GM12891 (cell line): ENCODE measurements at places on chromosomes 4 and X.

DNA sequence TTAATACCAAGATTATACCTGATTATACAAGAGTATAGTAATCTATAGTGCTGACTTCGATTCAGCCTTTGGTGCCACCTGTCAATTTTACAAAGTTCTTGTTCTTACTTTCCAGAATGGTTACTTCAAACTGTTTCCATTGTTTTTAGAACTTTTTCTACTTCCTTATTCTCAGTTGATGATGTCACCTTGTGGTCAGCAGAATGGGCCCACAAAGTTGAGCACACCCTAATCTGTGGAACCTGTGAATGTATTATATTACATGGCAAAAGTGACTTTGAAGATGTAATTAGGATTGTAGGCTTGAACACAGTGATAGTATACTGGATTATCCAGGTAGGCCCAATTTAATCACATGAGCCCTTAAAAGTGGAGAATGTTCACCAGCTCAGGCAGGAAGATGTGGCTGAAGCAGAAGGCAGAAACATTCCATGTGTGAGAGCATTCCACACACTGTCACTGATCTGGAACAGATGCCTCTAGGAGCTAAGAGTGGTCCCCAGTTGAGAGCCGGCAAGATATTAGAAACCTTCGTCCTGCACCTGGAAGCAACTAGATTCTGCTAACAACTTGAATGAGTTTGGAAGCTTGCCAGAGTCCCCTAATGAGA is 6.3 kb upstream of the SGMS2 start:
- no peak for DNase-seq

DNA sequence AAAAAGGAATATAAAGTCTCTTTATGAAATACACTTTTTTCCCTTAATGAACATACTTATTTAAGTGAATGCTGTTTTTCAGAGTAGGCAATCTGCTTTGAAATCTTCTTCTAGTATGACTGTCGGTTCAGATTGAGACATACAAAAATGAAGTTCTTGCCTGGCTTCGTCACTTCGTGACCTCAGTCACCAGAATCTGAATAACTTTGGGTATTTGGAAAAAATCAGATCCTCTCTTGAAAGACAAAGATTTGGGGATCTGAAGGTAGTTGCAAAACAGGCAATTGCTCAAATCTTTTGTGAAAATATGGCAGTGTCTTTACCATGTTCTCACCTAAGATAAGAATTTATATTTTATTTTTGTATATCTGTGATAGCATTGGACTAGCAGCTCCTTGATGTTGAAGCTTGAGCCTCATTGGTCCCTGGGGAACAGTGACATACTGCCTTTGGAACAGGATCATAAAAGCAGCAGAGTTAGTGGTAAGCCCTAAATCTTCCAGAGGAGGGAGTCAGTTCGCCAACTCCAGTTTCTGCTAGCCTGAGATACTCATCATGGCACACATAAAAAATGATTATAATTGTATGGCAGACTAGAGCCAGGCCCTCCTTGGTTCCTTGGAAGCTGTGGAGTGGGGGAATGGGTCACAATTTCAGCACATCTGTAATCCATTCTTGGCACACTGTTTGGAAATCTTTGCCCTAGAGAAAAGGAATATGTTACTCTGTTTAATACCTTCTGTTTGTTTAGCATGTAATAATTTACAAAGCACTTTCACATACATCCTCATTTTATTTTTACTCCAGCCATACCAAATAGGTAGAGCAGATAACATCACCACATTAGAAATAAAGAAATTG is 5.0 kb downstream of the ARFIP1 start:
- no peak for DNase-seq

DNA sequence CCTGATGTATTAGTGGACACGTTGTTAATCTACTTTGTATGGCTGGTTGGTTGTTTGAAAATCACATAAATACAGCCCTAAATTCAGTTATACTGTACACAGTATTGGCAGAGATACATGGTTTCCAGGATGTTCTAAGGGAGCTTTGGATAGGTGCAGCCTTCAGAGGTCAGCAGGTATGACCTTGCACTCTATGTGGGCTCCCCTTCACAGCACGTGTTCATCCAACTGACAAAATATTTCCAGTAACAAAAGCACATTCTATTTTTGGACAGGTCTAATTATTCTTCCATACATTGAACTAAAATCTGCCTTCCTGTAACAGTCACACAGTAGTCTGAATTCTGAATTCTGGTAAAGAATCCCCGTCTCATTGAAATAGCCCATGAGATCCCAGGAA is 92.8 kb upstream of the RAPGEF2 start:
- no peak for DNase-seq

GRCh38 chr4:76689145-76689817 is 208.7 kb downstream of the SOWAHB start:
- DNase-seq: peak; percentile 22

- DNase-seq: no peak
Observed at GRCh38 chr4:147948336-147948735, 216.4 kb downstream of the ARHGAP10 start.

DNA sequence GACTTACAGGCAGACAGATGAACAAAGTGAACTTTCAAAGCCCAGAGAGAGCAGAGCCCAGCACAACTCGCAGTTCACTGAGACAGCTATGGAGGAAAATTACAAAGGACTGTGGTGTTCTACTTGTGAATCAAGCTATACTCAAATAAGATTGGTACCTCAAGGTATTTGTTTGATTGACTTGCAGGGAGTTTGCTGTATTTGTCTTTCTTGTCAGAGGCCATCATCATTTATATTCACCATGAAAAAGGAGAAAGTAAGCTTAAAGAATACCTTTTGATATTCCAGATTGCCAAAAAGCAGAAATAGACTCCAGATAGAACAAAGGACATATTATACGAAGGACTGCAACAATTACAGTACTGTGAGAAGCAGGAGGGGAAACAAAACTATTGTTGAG is 1047.9 kb downstream of the RPA4 start:
- no peak for DNase-seq

DNA sequence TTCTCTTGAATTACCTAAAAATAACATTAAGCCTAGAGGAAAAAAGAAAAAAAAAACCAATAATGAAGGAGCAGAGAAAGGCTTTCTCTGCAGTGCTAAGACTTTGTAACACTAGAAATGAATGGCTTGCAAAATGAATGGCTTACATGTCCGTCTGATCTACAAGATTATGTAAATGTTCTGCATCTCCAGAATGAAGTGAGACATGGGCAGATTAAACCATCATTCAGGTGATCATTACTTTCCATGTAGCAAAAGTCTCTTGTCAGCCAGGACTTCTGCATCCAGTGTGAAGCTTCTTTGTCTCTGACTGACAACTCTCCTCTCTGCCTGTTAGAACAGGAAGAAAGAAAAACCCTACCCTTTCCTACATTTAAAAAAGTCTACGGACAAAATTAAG is 304.3 kb downstream of the LDB2 start:
- DNase-seq: no peak

- DNase-seq: no peak
Observed at GRCh38 chr4:104206784-104207183, 287.9 kb downstream of the CXXC4 start.

DNA sequence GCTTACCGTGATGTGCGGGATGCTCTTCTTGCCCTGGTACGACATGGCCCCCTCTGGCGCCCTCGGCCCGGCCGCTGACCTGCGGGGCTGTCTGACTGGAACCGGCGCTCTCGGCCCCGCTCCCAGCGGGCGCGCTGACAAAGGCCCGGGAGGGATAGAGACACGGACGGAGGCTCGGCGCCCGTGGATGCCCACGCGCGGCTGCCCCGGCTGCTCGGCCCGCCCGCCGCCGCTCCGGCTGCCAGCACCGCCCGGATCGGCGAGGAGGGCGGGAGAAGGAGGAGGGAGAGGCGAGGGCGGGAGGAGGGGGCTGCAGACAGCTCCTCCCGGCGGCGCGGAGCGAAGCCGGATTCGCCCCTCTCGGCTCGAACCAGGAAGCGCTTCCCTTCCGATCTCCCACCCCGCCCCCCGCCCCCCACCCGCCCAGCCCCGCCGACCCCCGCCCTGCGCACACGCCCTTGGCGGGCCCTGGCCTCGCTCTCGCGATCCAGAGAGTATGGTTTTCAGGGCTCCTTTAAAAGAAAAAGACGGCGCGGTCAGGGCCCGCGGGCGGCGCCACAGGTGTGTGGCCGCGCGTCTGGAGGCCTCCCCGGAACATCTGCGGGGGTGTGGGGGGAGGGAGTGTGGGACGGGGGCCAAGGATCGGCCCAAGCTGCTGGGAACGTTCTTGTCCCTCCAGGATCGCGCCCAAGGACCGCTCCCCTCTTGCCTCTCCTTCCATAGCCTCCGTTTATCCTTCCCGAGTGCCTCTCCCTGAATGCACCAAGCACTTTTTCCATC is 4.5 kb downstream of the CRMP1 start:
- no peak for DNase-seq

DNA sequence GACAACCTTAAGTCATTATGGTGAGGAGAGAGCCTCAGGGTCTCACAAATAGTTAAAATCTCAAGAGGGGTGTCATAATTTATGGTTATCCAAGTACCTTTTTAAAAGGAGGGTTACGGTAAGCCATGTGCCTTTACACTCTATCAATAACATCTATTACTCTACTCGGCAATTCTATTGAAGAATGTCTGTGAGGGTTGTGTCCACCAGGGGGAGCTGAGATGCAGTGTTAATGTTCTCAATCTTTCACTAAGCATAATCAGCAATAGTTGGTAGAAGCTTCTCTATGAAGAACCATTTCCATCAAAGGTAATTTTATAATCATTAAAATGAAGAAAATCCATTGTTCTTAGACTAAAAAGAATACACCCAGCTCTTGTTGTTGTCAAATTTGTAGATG is 457.4 kb downstream of the CENPC start:
- peak; percentile 1 for DNase-seq

GRCh38 chr4:71009086-71009485 is 15.6 kb downstream of the DCK start:
- no peak for DNase-seq

GRCh38 chr4:52748432-52748831 is 2.8 kb downstream of the ERVMER34-1 start:
- DNase-seq: no peak

GRCh38 chr4:137359691-137360315 is 172.5 kb downstream of the PCDH18 start:
- no peak for DNase-seq

GRCh38 chr4:108730579-108730978 is 32.3 kb downstream of the ETNPPL start:
- DNase-seq: no peak

DNA sequence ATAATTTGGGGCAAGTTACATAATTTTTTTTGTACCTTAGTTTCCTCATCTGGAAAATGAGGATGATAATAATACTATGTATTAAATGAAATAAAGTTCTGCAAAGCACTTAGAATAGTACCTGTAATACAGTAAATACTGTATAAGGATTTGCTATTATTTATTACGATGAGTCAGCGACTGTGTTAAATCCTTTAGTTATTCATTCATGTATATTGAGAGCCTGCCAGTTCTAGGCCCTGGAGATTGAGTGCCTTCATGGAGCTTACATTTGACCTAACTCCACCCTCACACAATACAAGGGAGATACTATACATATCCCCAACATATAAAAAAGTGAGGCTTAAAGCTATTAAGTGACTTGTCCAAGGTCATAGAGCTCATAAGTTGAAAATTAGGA is 67.0 kb upstream of the CITED1 start:
- DNase-seq: no peak

GRCh38 chr4:88003261-88003660 is 4.2 kb upstream of the PKD2 start:
- no peak for DNase-seq

DNA sequence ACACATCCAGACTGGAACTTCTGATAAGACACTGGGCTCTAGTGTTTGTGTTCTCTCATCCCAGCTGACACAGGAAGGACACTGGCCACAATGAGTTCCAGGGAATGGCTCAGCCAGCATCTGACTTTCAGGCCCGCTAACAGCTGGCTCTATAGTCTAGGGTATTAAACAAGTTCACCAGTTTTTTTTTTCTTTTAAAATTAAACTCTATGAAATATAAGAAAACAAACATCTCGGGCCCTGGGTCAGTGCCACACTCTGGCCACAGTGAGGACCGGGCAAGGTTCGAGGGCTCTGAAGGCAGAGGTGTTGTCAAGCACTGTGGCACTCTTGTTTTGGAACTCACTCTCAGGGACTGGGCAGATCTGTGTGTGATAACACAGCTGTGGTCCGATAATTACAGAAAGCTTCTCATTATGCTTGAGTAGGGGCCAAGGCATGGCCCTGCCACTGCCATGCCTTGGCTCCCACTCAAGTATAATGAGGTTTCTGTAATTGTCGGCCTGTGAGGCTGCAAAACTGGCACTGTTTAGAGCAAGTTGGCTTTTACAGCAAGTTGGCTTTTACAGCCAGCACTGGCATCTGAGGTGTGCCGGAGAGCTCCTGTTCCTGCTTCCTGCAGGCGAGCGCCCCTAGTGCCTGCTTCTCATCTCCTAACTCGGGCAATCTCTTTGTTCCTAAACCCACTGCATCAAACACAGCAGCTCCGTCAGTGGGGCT is 62.8 kb downstream of the PPP1R2C start:
- no peak for DNase-seq

GRCh38 chr4:17561195-17561909 is 15.6 kb upstream of the LAP3 start:
- no peak for DNase-seq

DNA sequence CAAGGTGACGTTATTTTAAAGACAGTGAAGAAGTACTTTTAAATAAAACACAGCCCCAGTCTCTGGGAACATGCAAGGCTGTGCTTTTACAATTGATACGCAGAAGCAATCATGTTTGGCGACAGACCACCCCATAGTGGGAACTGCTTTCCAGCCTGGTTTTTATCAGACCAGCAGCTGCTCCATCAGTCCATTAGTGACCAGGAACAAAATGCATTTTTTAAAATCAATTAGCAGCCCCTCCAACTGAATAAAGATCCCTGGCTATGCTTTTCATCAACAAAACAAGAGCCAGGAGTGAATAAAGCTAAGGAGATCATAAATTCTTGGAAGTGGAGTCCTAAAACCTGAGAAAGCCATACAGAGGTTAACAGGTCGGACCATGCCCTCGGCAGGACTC is 153.0 kb upstream of the TENM3 start:
- no peak for DNase-seq

DNA sequence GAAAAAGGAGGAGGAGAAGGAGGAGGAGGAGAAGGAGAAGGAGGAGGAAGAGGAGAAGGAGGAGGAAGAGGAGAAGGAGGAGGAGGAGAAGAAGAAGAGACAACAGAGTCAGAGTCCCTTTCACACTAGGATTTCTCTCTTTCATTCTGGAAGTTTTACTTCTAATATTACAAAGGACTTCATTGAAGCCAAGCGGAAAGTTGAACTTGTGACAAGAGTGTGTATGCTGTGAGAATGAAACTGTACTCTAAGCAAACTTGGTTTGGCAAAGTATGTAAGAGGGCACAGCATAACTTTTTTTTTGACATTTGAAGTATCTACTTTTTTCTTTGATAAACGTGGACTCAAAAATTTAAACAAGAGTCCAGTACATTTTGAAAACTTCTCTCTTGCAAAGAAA is 48.0 kb downstream of the CXCL8 start:
- DNase-seq: no peak

- no peak for DNase-seq
Observed at GRCh38 chr4:54971474-54971950, 153.9 kb downstream of the KDR start.

GRCh38 chr4:82423245-82424054 is 6.8 kb downstream of the HNRNPDL start:
- no peak for DNase-seq

GRCh38 chr4:182207830-182208396 is 35.3 kb upstream of the TENM3 start:
- no peak for DNase-seq
